T-helper 2 cell treated with Interferon-gamma antibody and Interleukin-4, amounts not matched to agents 5 μg/mL and 100 μg/mL, for 36 hours (primary cell): ENCODE measurements at places on chromosomes 1 and 21.
A peak's percentile ranks its signal among the peaks of the same experiment; 100 is the strongest.

DNA sequence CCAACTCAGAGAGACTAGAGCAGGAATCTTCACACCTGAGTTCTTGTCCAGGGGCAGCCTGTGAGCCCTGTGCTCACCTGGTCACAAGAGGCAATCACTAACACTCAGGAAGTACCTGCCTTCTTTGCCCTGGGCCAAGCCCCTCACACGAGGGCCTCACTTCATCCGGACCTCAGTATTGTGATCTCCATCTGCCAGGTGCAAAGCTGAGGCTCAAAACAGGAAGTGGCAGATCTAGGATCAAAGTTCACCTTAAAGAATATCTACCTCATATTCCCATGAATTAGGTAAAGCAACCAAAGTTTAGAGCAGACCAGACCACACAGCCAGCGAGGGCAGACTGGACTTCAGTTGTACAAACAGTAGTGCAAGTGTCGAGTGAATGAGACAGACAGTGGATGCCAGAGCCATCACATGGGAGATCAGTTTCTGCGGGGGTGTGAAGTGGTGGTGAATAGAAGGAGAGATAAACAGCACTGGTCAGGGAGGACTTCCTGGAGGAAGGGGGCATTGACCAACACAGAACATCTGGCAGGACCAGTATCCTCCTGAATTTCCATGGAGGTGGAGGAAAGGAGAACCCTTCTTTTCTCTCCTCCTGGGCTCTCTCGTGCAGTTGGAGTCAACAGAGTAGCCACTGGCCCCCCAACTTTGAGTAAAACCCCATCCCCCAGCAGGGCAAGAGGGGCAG lies 116.6 kb upstream of the ZBTB40 start:
- DNase-seq: no peak

DNA sequence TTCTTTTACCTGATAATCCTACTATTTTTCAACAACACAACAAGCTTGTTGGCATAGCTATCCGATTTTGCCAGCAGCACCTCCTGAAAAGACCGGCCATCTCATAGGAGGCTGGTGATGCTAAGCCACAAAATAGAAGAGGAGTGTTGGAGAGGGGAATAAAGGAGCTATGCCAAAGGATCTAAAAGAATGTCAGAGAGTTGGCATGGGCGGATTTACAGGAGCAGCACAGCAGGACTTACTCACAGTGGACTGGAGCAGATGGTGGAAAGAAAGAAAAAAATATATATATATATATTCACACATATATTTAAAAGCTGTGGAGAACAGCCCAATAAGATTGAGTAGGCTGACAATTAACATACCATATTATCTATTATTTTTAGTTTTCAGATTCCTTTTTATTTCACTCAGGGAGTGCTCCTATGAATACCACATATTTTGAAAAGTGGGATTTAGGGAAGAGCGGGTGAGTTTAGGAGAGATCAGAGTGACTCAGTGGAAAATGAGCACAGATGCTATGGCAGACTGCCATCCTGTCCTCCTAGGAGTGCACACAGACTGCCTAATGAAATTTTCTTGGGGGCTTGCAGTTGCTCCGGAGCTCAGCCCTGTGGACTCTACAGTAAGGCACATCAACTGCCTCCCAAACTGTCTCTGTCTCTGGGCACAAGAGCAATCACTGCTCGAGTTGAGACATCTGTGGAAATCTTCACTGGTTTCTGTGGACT lies 394.4 kb upstream of the CHRM3 start:
- no peak for DNase-seq

GRCh38 chr1:179229214-179230140 lies at the start of gene ABL2:
TSS of gene ABL2 (minus strand) at chr1:179229677. CDS start at chr1:179229397, 280 bp downstream.
- DNase-seq: peak; percentile 60

DNA sequence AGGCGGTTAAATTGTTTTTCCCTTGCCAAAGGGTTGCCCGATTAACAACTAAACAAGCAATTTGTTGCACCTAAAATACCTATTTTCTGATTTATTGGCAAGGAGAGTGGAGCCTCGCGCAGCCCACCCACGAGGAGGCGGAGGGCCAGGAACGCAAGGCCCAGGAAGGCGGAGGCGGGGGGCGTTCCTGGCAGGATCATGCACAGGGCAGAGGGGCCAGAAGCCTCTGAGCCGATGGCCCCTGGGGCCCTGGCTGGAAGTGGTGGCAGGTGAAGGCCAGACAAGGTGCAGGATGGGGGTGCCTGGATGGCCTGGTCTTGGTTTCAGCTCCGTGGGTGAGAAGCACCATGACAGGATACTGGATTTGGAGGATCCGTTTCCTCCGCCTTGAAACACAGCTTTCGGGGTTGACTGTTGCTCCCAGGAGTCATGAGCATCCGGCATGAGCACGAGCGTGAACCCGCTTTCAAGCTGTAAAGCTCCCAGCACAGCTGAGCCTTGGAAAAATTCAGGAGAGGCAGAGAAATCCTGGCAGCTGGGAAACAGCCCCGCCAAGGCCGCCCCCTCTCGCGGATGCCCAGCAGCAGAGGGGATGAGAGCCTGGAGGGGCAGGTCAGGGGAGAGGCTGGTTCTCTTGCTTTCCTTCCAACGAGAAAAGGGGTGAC lies 35.0 kb downstream of the AJAP1 start:
- no peak for DNase-seq

- no peak for DNase-seq
Measured at GRCh38 chr1:41618066-41618825, 133.8 kb upstream of the EDN2 start.

DNA sequence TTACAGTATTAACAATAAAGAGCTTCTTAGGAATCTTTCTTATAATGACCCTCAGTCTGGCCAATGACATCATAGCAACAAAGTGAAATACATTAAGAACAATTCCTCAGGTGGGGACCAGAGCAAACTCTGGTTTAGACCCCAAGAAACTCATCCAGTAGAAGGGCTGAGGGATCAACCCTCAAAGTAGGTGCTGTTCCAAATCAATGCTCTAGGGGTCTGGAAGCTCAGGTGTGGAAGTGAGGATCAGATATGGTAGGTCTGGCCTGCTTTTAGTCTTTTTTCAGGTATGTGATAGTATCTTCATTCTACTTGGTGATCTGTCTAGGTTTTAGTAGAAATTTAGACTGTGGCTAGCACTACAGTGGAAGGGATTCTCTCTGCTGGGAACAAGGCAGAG lies 291.7 kb downstream of the PDE4B start:
- no peak for DNase-seq

- no peak for DNase-seq
Measured at GRCh38 chr1:183374825-183375224, 43.4 kb downstream of the NMNAT2 start.

DNA sequence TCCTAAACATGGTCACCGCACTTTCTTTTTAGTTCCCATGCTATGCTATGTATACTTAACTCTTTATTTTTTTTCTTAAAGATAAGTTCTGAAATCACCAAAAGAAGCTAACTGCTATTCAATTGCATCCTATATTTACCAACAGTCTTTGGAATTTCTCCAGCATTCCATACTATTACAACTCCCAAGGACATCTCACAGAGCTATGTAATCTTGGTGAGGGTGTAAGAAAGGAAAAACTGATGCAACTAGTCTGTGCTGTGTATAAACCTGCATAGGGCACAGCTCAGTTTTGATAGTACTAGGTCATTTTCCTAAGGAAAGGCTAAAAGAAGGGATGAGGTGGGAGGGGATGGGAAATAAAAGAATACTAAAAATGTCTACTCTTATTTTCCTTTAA lies 78.0 kb downstream of the PTPN14 start:
- no peak for DNase-seq

- no peak for DNase-seq
Measured at GRCh38 chr1:226957714-226958113, 17.6 kb downstream of the COQ8A start.

DNA sequence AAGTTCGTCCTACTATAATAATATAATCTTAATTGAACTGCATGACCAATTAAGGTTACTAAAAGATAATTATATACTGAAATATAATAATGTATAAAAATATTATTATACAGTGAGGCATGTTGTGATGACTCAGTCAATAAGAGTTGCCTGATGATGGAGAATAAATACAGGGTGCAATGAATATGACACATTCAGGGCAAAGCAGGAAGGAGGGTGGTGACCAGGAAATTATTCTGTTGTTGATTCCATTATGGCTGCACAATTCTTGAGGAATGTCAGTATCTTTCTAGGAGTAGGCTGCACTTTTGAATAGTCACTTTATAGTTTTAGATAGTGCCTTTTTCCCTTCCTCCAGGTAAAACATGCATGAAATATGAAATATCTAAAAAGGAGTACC lies 46.4 kb upstream of the RGS21 start:
- no peak for DNase-seq

DNA sequence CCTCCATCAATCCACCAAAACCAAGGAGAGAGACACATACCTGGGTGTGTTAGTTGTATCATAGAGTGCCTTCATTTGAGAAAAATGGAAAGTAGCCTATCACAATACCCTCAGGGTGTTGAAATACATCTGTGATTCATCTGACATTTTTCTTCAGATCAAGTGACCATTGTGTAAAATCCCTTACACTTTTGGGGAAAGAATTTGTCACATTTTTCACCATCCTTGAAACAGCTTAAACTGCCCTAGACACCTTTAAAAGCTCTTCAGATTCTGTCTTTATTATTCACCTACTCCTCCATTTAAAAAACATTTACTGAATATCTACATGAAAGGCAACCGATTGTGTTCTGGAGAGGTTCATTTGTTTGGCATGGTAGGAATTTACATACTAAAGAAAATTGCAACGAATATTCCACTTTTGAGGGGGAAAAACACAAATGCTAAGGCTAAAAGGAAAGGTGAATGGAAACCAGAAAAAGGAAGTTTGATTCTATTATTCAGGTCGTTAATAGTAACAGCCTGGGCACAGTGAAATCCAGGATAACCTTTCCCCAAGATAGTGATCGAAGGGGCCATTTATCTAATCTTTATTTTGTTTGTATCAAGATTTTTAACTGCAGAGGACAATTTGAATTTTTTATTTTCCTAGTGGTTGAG lies 70.4 kb upstream of the SAMSN1 start:
- DNase-seq: no peak

DNA sequence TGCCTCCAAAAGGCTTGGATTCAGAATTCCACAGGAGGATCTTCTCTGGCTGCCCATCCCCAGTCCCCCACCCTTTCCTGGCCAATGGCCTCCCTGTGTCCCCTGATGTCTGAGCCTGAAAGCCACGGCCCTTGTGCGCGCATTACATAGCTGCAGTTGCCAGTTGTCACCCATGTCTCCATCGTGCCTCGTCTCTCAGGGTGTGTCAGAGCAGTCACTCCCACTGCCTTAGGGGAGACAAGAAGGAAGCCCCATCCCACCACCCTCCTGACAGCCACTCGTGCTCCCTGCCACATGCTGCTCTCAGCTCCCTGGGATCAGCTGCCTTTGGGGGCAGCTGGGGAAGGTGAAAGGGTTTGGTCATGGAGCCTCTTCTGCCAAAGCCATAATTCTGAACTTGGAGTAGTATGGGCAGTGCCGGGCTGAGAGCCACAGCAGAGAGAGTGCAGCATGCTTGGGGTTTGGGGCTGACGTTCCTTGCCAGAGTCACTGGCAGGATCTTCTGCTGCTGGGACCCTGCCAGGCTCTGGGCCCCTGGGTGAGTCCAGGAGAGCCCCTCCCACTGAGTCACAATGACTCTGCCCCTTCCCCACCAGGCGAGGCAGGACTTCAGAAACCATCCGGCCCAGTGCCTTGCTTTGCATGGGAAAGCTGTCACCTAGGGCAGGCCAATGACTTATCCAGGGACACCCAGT lies 285.9 kb upstream of the VAMP3 start:
- no peak for DNase-seq

- peak; percentile 69 for DNase-seq
Measured at GRCh38 chr21:37224861-37225839, 42.0 kb downstream of the VPS26C start.

- DNase-seq: no peak
Measured at GRCh38 chr1:15188130-15188524, 34.6 kb downstream of the TMEM51 start.

GRCh38 chr21:36765229-36765628 lies 66.3 kb downstream of the SIM2 start:
- no peak for DNase-seq

GRCh38 chr1:3249231-3249630 lies 180.2 kb downstream of the PRDM16 start:
- no peak for DNase-seq

- DNase-seq: no peak
Measured at GRCh38 chr1:231827337-231828105, 200.9 kb downstream of the DISC1 start.

GRCh38 chr1:6224718-6225117 lies 11.0 kb downstream of the ICMT start:
- DNase-seq: no peak
